Sigmoid colon (tissue), 7 donors: ENCODE measurements at places on chromosomes 5 and 9. TPM values are rescaled to one million over a fixed set of nuclear protein-coding genes. Genes with fewer than 3 reads are reported as not detected.

The ZNF883 gene
- total RNA-seq: 3.0 TPM

- no peak overlapping the region for H3K27ac ChIP-seq
- no peak for DNase-seq
Observed at GRCh38 chr5:29218138-29218537, 1975.3 kb upstream of the CDH6 start.

DNA sequence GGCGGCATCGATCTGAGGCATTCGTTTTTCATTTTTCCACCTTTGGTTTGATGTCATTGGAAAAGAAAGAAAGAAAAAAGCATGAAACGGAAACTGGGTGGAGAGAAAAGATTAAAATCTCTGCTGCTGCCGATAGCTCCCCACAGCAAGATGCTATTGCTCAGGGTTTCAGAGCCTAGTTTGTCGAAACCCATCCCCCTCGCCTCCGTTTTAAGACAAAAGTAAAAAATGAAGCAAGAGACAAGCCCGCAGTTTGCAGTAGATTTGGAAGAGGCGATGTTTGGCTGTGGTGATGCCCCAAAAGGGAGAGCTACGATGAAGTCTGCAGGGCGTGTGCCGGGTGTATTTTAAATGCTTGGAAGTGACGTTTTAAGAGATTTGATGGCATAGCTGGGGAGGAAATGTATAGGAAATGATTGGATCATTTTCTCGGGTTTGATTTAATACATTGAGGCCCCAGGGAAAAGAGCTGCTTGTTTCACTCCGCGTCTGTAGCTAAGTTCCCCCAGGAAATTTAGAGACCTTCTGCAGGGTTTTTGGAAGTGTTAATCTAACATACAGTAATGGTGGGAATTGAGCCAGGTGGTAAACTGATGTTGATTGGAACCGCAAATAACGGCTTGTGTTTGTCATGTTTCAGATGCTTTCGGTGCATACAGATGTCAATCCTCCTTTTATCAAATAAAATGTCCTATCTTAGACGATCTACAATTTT, 909 bp downstream of the NDFIP1 start:
- H3K27ac ChIP-seq: peak overlapping the region; percentile 97
- H3K4me1 ChIP-seq: peaks cover 14% of the 10 kb centered on the region
- no peak for DNase-seq
- H3K36me3 ChIP-seq: no peaks in the 10 kb centered on the region
- no peaks in the 10 kb centered on the region for H3K27me3 ChIP-seq
- H3K4me3 ChIP-seq: peak overlapping the region; percentile 75

GRCh38 chr9:113646946-113647914, 183.7 kb downstream of the RGS3 start:
- no peaks in the 10 kb centered on the region for H3K36me3 ChIP-seq
- DNase-seq: peak; percentile 54
- H3K4me1 ChIP-seq: peaks cover 14% of the 10 kb centered on the region
- H3K4me3 ChIP-seq: no peak overlapping the region

DNA sequence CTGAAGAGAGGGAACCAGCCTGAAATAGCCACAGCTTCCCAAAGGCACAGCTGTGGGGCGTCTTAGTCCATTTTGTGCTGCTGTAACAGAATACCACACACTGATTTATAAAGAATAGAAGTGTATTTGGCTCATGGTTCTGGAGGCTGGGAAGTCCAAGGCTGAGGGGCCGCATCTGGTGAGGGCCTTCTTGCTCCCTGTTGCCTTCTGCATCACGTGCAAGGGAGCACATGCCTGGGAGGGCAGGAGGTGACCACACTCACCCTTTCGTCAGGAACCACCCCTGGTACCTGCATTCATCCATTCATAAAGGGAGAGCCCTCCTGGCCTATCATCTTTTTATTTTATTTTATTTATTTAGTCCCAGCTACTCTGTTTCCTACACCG, 10.4 kb downstream of the PLPP7 start:
- no peaks in the 10 kb centered on the region for H3K27me3 ChIP-seq
- no peak for DNase-seq
- no peak overlapping the region for H3K27ac ChIP-seq
- no peak overlapping the region for H3K4me3 ChIP-seq
- peaks cover 4% of the 10 kb centered on the region for H3K36me3 ChIP-seq

GRCh38 chr9:124285903-124286291, 28.1 kb downstream of the NEK6 start:
- peak overlapping the region; percentile 90 for H3K27ac ChIP-seq
- H3K4me1 ChIP-seq: no peaks in the 10 kb centered on the region
- peak; percentile 95 for DNase-seq
- no peaks in the 10 kb centered on the region for H3K27me3 ChIP-seq

The FAM200C gene
- 9.6 TPM for total RNA-seq

DNA sequence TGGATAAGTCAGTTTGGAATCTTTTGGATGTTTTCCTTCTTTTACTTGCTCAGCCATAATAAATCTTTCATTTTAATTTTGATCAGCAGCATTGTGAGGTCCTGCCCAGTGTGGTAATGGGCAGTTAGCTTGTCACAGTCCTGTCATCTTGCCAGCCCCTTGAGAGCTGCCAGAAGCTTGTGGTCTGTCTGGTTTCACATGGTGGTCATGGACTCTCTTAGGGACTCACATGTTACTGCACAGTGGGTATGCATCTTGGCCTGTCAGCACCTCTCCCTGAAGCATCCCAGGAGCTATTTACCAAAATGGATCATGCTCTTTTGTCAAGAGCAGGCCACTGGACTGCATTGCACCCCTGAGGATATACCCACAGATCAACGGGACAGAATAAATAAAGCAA, 60.3 kb downstream of the DAPK1 start:
- H3K36me3 ChIP-seq: no peaks in the 10 kb centered on the region
- H3K4me1 ChIP-seq: peaks cover 52% of the 10 kb centered on the region
- no peaks in the 10 kb centered on the region for H3K27me3 ChIP-seq
- no peak for DNase-seq
- H3K4me3 ChIP-seq: no peak overlapping the region

DNA sequence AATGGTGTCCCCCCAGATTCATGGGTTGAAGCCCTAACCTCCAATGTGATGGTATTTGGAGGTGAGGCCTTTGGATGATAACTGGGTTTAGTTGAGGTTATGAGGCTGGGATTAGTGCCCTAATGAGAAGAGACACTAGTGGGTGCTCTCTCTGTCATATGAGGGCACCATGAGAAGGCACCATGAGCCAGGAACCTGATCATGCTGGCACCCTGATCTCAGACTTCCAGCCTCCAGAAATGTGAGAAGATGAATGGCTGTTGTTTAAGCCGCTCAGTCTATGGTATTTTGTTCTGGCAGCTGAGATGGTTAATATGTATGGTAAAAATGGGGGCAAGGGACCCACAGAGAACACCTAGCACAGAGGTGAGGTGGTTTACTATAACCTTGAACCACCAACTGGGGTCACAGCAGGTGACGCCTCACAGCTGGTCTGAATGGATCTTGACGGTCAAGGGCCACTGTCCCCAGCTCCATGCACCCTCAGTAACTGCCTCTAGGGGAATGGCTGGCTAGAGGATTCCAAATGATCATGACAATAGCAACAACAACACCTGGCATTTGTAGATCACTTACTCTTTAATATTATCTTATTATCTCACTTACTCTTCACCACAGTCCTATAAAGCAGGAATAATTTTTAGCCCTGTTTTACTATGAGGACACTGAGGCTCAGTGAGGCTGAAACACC, 57.1 kb downstream of the FOXI1 start:
- H3K27ac ChIP-seq: no peak overlapping the region
- H3K4me1 ChIP-seq: no peaks in the 10 kb centered on the region
- no peak overlapping the region for H3K4me3 ChIP-seq

GRCh38 chr5:98907951-98908350, 20.9 kb downstream of the CHD1 start:
- H3K27me3 ChIP-seq: no peaks in the 10 kb centered on the region
- H3K4me3 ChIP-seq: no peak overlapping the region
- H3K4me1 ChIP-seq: peaks cover 44% of the 10 kb centered on the region
- DNase-seq: no peak
- no peak overlapping the region for H3K27ac ChIP-seq
- no peaks in the 10 kb centered on the region for H3K36me3 ChIP-seq

GRCh38 chr5:88085462-88085861, 183.2 kb downstream of the TMEM161B start:
- H3K36me3 ChIP-seq: no peaks in the 10 kb centered on the region
- no peaks in the 10 kb centered on the region for H3K4me1 ChIP-seq
- DNase-seq: no peak

DNA sequence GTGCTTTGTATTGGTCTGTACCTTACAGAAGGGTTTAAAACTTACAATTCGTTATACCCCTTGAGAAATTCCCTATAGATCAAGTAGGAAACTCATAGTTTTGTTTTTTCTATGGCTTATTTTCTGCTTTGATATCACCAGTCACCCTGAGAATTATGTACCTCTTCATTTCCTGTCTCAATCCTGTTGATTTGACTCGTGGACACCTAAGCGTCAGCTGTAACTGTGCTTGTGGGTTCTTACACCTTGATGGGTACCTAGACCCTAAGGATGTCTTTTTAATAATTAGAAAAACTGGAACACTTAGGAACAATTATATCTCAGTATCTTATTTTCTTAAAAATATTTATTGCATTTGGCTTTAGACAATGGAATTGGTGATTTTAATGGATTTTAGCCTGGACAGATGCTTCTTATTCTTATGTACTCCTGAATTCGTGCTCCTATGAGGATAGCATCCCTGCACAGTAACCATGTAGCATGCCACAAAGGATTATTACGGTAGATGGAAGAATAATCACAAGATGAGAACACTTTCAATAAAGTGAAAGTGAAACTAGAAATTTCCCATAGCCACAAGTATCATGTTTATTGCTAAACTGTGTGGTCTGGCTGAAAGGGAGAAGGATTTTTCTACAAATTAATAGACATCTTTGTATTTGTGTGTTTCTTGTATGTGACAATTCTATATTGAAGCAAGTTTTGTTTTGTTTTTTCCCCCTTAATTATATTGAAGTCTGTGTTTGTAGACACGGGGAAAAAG, 1920.3 kb upstream of the WWC1 start:
- no peaks in the 10 kb centered on the region for H3K36me3 ChIP-seq
- no peaks in the 10 kb centered on the region for H3K4me1 ChIP-seq
- DNase-seq: no peak
- no peaks in the 10 kb centered on the region for H3K27me3 ChIP-seq
- peak overlapping the region; percentile 31 for H3K4me3 ChIP-seq

- peak overlapping the region; percentile 46 for H3K27ac ChIP-seq
- H3K36me3 ChIP-seq: no peaks in the 10 kb centered on the region
Observed at GRCh38 chr5:171596391-171596878, 177.0 kb downstream of the FGF18 start.

- H3K4me1 ChIP-seq: peaks cover 5% of the 10 kb centered on the region
- no peak overlapping the region for H3K27ac ChIP-seq
- H3K4me3 ChIP-seq: no peak overlapping the region
Observed at GRCh38 chr5:170522211-170523141, 18.7 kb downstream of the KCNIP1 start.

GRCh38 chr5:88932541-88932940, 49.6 kb upstream of the MEF2C start:
- no peaks in the 10 kb centered on the region for H3K27me3 ChIP-seq
- no peaks in the 10 kb centered on the region for H3K36me3 ChIP-seq
- no peaks in the 10 kb centered on the region for H3K4me1 ChIP-seq
- DNase-seq: no peak
- no peak overlapping the region for H3K4me3 ChIP-seq
- H3K27ac ChIP-seq: no peak overlapping the region

DNA sequence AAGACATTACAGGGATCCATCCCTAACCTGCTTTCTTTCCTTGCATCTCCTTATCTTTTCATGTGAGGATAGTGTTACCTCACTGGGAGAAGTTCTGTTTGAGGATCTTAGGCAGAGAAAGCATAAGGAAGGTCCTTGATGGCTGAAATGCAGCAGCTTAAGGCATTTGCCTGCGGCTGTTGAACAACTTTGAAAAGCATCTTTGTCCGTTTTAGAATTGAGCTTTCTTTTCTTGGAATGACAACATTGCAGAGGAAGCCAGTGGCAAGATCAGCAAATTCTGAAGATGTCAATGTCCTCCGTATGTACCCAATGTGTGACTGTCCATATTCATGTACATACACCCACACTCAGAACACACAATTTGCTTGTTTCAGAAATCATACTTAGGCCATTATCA, 436.2 kb downstream of the GABRG2 start:
- no peak for DNase-seq
- no peak overlapping the region for H3K4me3 ChIP-seq
- H3K27me3 ChIP-seq: no peaks in the 10 kb centered on the region
- no peaks in the 10 kb centered on the region for H3K36me3 ChIP-seq
- no peak overlapping the region for H3K27ac ChIP-seq
- H3K4me1 ChIP-seq: no peaks in the 10 kb centered on the region

DNA sequence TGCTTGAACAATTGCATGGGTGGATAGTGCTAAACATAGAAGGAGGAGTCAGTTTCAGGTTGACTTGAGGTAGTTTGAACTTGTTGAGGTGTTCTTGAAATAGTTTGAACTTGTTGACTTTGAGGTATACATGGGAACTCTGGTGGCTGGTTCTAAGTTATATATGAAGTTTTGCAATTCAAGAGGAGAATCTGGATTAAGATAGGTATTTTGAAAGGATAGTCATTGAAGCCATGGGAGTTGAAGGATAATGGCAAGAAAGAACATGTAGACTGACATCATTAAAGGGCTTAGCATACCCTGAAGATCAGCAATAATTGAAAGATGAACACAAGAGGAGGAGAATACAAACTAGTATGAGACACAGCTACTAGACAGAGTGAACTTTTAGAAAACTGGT, 181.9 kb upstream of the MRPS30 start:
- no peak overlapping the region for H3K4me3 ChIP-seq
- H3K36me3 ChIP-seq: no peaks in the 10 kb centered on the region
- no peaks in the 10 kb centered on the region for H3K4me1 ChIP-seq
- no peak for DNase-seq
- no peak overlapping the region for H3K27ac ChIP-seq
- no peaks in the 10 kb centered on the region for H3K27me3 ChIP-seq

- no peak for DNase-seq
- no peak overlapping the region for H3K4me3 ChIP-seq
- no peak overlapping the region for H3K27ac ChIP-seq
- no peaks in the 10 kb centered on the region for H3K36me3 ChIP-seq
- no peaks in the 10 kb centered on the region for H3K4me1 ChIP-seq
Observed at GRCh38 chr5:82406205-82406773, 128.1 kb upstream of the RPS23 start.

The CLIC3 gene
- total RNA-seq: not detected

The IL12B gene
- not detected for total RNA-seq

- no peak overlapping the region for H3K27ac ChIP-seq
- no peak overlapping the region for H3K4me3 ChIP-seq
- no peaks in the 10 kb centered on the region for H3K27me3 ChIP-seq
Observed at GRCh38 chr5:150208187-150209098, 18.6 kb downstream of the SLC6A7 start.

The F2R gene
- total RNA-seq: 10.7 TPM

The ARHGEF28 gene
- 6.9 TPM for total RNA-seq

The CYLC2 gene
- not detected for total RNA-seq
